ENCODE measurements at places on chromosomes 1 and 21.

DNA sequence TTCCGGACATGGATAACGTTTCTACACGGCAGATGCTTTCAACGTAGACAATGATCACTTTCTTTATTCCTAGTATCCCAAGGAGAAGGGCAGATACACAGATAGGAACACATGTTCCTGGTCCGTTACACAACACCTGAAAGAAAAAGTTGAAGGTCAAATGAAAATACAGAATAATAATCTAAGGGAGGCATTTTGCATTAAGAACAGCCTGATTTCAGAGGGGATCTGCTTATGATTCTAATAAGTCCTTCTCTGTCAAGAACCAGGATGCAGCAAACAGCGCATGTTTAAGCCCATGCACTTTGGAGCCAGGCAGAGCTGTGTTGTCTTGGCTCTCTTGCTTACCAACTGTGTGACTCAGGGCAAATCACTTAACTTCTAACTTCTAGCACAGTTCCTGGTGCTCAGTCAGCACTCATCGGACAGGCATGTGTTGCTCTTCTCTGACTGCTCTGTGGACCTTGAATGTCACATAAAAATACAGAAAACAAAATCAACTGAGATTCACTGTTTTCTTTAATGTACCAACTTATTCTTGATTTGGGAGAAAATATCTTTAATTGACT is 56.3 kb upstream of the CNN3 start:
- no peak overlapping the region for H3K4me3 ChIP-seq
- H3K4me1 ChIP-seq: peaks cover 19% of the 10 kb centered on the region
- H3K27me3 ChIP-seq: no peaks in the 10 kb centered on the region
- peak overlapping the region; percentile 8 for H3K27ac ChIP-seq

DNA sequence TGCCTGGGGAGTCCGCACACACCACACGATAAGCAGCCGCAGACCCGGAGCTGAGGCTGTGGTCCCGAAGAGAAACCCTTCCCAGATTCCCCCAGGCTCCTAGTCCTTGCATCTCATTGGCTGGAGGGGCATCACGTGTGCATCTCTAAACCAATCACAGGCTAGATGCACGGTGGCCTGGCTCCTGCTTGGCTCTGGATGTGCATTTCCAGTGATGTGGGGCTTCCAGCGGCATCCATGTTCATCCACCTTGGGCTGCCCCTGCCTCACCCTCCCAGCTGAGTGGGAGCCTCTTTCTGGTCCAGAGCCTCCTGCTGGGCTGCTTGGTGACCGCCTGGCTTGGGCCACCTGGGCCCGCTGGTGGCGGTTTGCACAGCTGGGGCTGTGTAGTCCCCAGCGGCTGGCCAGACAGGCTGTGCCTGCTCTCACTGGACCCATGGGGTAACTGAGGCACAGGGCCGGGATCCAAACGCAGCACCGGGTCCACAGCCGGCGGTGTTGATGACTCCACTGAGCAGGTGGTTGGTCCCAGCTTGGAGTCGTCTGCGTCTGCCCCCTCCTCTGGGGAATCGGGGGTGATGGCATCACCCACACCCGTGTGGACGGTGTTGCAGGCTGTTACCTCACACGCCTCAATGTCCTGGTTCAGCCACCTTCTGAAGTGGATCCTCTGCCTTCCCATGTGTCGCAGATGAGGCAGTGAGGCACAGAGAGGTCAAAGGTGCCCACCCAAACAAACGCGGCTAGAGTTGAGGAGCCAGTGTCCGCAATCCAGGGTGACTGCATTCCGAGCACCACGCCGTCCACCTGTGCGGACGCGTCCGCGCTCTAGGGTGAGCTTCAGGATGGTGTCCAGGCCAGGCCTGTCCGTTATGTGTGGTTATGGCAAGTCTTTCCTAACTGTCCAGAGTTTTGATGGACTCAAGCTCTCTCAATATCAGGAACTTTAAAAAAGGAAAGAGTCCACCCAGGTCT is 41.3 kb downstream of the COL6A1 start:
- H3K4me1 ChIP-seq: no peaks in the 10 kb centered on the region
- H3K4me3 ChIP-seq: no peak overlapping the region
- H3K36me3 ChIP-seq: no peaks in the 10 kb centered on the region
- no peak overlapping the region for H3K27ac ChIP-seq
- DNase-seq: no peak

DNA sequence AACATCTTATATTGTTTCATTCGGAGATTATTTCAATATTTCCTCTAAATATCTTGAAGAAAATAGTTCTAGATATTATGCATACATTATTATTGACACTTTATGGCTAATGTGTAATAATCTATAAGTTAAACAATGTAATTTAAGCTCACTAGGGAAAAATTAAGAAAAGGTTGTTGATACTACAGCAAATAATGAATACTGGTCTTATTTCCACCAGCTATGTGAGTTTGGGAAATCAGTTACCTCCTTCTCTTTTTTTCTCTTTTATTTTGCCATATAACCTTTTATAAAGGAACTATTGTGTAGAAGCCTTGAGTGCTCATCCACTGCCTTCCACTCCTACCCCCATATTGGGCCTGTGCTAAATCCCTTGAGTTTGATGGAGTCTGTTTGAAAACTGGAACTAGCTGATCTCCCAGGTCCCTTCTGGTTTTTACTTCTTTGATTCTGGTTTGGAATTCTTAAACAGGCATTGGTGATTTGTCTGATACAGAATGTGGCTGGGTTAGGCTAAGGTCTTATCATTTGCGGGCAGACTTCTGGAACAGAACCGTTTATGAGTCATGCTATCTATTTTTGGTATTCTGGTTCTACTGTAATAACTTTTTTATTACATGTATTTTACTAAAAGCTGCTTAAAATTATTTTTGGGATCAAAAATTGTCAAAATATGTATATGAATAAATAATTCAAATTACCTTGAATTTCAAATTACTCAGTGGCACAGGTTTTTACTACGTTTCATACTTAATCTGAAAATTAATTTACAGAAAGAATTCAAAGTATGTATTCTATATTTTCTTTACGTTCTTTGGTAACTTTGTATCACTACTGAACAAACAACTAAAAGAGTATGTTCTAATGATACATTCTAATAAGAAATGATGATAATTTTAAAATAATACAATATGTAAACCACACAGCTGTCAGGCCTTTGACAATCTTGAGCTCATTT is 5.0 kb upstream of the CDC14A start:
- no peak for DNase-seq
- no peak overlapping the region for H3K27ac ChIP-seq
- no peaks in the 10 kb centered on the region for H3K36me3 ChIP-seq
- 0 out of 2 replicates have a peak, but pooled peaks cover 7% of the 10 kb centered on the region for H3K4me1 ChIP-seq

- no peaks in the 10 kb centered on the region for H3K27me3 ChIP-seq
- H3K36me3 ChIP-seq: no peaks in the 10 kb centered on the region
- DNase-seq: no peak
- H3K4me3 ChIP-seq: no peak overlapping the region
These were observed 34.4 kb downstream of the ADAMTS1 start for GRCh38 chr21:26810676-26811415.

GRCh38 chr1:245599371-245600174 is 444.8 kb downstream of the KIF26B start:
- no peak for DNase-seq
- H3K4me1 ChIP-seq: no peaks in the 10 kb centered on the region
- no peaks in the 10 kb centered on the region for H3K36me3 ChIP-seq

DNA sequence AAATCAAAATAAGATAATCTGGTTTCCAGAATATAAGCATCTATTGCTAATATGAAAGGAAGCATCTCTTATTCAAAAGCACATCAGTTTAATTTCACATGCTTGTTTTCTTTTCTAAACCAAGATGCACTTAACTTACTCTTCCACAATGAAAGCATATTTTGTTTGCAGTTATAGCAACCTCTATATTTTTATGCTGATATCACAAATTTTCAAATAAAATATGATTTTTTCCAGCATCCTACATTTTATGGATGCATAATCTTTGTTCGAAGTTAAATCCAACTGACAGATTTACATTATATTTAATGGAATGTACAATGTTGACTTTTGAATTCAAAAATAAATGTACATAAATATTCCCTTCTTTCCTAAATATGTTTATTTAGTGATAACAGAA is 978.3 kb upstream of the B3GALT2 start:
- no peaks in the 10 kb centered on the region for H3K36me3 ChIP-seq
- no peak for DNase-seq
- no peaks in the 10 kb centered on the region for H3K4me1 ChIP-seq
- H3K4me3 ChIP-seq: no peak overlapping the region
- no peaks in the 10 kb centered on the region for H3K27me3 ChIP-seq
- H3K27ac ChIP-seq: no peak overlapping the region

DNA sequence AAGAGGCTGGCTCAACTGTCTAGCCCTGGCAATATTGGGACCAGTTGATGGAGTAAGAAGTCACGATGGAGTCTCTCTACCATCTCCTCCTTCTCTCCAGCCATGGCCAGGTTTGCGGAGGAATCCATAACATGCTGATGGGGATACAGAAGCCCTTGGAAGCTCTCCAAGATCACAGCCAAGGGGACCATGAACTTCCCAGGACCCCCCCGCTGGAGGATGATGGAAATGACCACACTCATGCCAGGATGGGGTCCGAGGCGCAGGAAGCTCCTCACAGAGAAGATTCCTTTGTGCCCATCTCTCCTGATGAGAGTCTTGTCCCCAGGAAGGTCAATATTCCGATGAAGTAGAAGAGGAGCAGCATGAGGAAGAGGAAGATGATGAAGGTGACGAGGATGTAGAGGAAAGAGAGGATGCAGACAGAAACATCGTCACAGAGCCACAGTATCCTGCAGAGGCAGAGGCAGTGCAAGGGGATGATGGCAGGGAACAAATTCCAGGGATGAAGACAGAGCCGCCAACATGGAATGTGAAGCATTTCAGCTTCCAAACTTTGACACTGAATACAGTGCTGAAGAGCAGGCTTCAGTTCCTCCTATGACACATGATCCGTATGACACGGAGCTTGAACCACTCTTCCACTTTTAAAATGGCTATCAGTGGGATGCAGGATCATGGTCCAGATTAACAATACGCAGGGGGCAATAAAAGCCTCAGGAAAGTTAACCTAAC is 57.9 kb upstream of the EDN2 start:
- H3K4me3 ChIP-seq: no peak overlapping the region
- H3K4me1 ChIP-seq: no peaks in the 10 kb centered on the region
- H3K27me3 ChIP-seq: no peaks in the 10 kb centered on the region
